ENCODE measurements at places on chromosomes 7 and 10. TPM values are rescaled to one million over a fixed set of nuclear protein-coding genes. Genes with fewer than 3 reads are reported as not detected.

GRCh38 chr7:98841179-98841997 is 28.4 kb downstream of the TMEM130 start:
- DNase-seq, result peak; percentile 74

GRCh38 chr7:112411186-112411795 is 39.0 kb upstream of the IFRD1 start:
- no peak for DNase-seq

DNA sequence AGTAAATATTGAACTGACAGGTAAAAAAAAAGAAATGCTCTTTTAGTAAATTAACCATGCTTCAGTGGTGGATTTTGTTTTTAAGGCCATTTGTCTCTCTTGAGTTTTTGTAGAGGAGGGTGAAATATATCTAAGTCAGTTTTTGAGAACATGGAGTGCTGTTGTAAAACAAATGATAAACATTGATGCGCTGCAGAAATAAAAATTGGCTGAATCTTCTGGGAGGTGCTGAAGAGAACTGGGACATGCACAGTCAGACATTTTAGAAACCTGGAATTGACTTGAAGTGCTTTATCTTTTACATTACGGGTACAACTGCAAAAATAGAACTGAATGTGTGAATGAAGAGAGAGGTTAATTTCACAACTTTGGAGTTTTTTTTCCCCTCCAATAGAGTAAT is 203.0 kb upstream of the HDAC9 start:
- DNase-seq, result no peak

DNA sequence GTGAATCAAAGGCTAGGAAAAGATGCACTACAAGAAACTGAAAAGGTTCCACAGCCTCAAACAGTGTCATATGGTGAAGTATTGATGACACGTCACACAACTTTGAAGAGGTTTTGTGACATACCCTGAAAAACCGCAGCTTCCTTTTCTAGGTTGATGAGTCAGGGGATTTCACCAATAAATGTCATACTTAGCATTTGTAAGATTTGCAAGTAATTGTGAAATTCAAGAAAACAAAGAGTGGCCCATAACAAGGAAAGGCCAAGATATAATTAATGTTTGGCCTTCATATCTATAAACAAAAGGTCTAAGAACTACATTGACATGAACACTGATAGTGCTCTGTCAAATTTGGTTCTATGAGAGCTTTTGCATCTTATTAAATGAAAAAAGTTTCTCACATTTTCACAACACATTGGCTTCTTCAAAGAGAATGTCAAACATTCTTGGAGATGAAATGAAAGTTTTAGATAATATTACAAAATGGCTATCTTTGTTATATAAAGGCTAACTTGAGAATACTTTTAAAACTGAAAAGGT is 62.0 kb upstream of the NAMPT start:
- no peak for DNase-seq

DNA sequence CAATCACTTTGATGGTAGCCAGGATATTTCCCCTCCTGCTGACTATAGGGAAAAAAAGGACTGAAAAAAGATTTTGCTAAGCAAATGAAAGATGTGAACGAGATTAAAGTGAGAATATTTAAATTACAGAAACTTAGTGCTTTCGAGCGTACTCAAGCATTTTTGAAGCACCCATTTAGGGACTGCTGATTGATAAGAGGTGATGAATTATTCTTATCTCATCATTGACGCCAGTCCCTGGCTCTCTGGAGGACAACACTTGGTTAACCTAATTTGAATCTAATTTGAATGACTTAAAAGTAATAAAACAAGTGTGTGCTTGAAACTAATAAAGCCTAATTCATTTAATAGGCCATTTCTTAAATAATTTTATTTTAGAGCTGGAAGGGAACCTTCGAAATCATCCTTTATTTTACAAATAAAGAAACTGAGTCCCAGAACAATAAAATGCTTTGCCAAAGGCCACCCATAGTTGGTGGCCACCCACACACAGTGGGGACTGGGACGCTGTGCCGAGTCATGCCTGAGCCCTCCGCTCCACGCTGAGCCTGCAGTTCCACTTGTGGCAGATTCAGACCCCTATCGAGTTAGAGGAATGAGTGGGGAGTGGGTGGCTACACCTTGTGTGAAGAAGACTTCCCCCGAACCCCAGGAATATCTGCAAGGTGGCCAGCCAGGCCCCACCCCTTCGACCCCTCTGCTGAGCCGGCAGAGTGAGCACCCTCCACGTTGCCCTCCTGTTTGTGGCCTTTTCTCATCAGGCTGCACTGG is 61.1 kb upstream of the SAMD8 start:
- peak; percentile 46 for DNase-seq

The OGDHL gene
- polyA plus RNA-seq, result 0.46 TPM

The CRPPA gene
- 1.2 TPM for polyA plus RNA-seq

The CALN1 gene
- under 0.01 TPM for polyA plus RNA-seq

The NEUROG3 gene
- 1.4 TPM for polyA plus RNA-seq

The EVX1 gene
- polyA plus RNA-seq, result 1.2 TPM

The CARD11 gene
- polyA plus RNA-seq, result 0.92 TPM

The TUBAL3 gene
- polyA plus RNA-seq, result 52.2 TPM

The METTL2B gene
- 12.0 TPM for polyA plus RNA-seq

The MAGI2 gene
- 1.1 TPM for polyA plus RNA-seq
